ENCODE measurements at places on chromosomes 11 and 22.
A peak's percentile ranks its signal among the peaks of the same experiment; 100 is the strongest.

DNA sequence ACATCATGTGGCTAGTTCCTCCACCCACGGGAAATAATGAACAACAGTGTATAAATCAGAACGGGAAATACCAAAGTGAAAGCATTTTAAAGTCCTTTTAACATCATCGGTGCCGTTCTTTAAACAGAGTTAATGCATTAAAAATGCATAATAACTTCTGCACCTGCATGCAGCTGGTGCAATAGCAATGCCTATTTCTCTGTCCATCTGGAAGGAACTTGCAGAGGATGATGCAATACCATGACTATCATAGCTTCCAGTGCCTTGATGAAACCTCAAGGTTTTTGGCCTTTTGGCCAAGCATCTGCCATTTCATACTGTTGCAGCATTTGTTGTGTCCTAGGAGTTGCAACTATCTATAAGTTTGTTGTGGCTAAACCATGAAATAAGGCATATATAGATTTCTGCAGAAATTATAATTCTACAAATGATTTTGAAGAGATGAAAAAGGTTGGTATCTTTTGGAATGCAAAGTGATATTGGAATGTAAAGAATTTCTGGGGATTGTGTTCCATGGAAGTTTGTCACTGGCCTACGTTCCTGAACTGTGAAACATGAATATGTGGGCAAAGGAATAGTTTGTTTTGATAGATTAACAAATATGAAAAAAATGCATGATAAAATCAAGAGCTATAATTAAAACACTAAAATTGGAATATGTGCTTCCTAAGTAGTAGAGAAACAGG is 9.8 kb upstream of the EIF3F start:
- no peaks in the 10 kb centered on the region for H3K4me1 ChIP-seq
- no peak for DNase-seq
- H3K27me3 ChIP-seq, result no peaks in the 10 kb centered on the region
- no peak overlapping the region for H3K27ac ChIP-seq
- H3K4me3 ChIP-seq, result no peak overlapping the region
- H3K36me3 ChIP-seq, result no peaks in the 10 kb centered on the region

DNA sequence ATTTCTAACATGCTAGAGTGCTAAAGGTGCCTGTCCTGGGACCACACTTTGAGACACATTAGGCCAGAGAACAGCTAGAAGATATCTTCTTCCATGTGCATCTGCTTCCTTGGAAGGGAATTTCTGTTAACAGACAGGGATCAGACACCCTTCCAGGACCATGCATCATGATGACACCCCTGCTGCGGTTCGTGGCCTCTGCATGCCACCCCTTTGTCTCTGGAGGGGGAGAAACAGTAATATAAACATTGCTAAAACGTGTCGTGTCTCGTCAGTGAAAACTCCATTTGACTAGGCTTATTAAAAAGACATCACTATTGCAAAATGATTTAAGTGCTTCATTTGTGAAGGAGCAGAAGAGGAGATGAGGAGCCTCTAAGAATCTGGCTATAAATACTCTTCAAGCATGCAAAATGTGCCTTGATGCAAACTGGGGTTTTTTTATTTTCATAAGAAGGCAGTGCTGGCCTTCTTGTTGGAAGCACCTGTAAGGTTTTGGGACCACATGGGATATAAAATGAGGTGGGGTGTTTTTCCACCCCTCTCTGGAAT is 141.6 kb downstream of the MYO18B start:
- H3K36me3 ChIP-seq, result no peaks in the 10 kb centered on the region
- H3K27me3 ChIP-seq, result no peaks in the 10 kb centered on the region
- no peak for DNase-seq

GRCh38 chr11:34654483-34655334 is 33.8 kb downstream of the EHF start:
- no peak overlapping the region for H3K27ac ChIP-seq
- H3K36me3 ChIP-seq, result no peaks in the 10 kb centered on the region
- H3K4me3 ChIP-seq, result no peak overlapping the region
- H3K27me3 ChIP-seq, result no peaks in the 10 kb centered on the region

DNA sequence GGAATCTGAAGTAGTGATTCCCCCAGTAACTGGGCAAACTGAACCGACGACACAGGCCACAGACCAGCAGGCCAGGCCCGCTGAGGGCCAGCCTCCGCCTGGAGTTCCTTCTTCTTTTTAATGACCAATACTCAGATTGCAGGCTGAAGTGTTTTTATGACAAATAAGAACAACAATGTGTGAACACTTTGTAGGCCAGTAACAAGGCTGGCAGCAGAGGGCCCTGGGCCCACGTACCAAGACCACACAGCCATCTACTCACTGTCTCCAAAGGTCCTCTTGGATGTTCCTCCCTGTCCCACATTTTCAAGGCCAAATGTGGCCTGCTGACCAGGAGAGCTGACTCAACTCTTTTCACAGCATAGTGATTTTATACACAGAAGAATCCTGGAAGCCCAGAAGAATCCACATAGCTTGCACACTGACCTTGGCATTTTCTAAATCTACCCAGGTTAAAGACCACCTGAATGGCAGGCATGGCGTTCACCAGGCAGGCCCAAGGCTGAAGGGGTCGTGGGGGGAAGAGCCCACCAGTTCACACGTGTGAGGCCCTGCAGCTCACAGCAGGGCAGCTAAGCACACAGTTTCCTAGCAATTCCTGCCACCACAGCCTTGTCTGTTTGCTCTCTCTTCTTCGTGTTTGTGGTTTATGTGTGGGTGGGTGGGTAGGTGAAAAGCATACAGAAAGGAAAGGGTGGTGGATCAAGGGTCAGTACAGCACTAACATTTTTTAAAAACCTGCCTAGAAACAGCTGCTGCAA is 13.3 kb downstream of the SMCO4 start:
- H3K36me3 ChIP-seq, result no peaks in the 10 kb centered on the region
- no peak overlapping the region for H3K4me3 ChIP-seq
- peaks cover 24% of the 10 kb centered on the region for H3K4me1 ChIP-seq
- H3K27me3 ChIP-seq, result no peaks in the 10 kb centered on the region
- peak overlapping the region; percentile 85 for H3K27ac ChIP-seq

DNA sequence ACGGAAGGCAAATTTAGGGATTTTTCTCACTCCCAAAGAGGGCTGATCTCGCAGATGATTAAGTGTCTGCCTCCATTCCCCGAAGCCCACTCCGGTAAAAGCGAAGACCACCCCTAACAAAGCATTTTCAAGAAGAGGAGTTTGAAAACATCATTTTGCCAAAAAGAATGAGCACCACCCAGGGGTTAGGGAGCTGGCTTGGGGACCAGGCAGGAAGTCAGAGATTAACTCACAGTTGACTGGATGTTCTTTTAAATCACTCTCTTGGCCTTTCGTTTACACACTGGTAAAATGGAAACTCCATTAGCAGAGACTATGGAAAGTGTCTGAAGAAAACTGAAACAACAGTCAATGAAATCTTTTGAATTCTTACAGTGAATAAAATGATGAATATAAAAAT is 7.9 kb upstream of the TRIM44 start:
- no peaks in the 10 kb centered on the region for H3K27me3 ChIP-seq
- no peak overlapping the region for H3K27ac ChIP-seq
- H3K4me1 ChIP-seq, result no peaks in the 10 kb centered on the region
- H3K4me3 ChIP-seq, result no peak overlapping the region

GRCh38 chr11:19284881-19285280 is 44.1 kb upstream of the E2F8 start:
- H3K4me1 ChIP-seq, result no peaks in the 10 kb centered on the region
- H3K27ac ChIP-seq, result no peak overlapping the region
- H3K27me3 ChIP-seq, result no peaks in the 10 kb centered on the region
- H3K36me3 ChIP-seq, result no peaks in the 10 kb centered on the region

GRCh38 chr11:118531597-118532084 is 649 bp downstream of the TMEM25 start:
- no peaks in the 10 kb centered on the region for H3K27me3 ChIP-seq
- DNase-seq, result no peak
- peak overlapping the region; percentile 92 for H3K4me3 ChIP-seq
- peak overlapping the region; percentile 71 for H3K27ac ChIP-seq

GRCh38 chr11:96189351-96189750 is 153.6 kb downstream of the MAML2 start:
- H3K27me3 ChIP-seq, result no peaks in the 10 kb centered on the region
- H3K27ac ChIP-seq, result no peak overlapping the region
- H3K4me1 ChIP-seq, result peaks cover 11% of the 10 kb centered on the region

GRCh38 chr11:13118194-13118593 is 109.1 kb downstream of the RASSF10 start:
- no peaks in the 10 kb centered on the region for H3K27me3 ChIP-seq
- no peaks in the 10 kb centered on the region for H3K36me3 ChIP-seq
- H3K4me3 ChIP-seq, result no peak overlapping the region
- H3K4me1 ChIP-seq, result no peaks in the 10 kb centered on the region
- H3K27ac ChIP-seq, result no peak overlapping the region

- peaks cover 11% of the 10 kb centered on the region for H3K36me3 ChIP-seq
- H3K27ac ChIP-seq, result no peak overlapping the region
- no peak overlapping the region for H3K4me3 ChIP-seq
- no peak for DNase-seq
- no peaks in the 10 kb centered on the region for H3K4me1 ChIP-seq
Measured at GRCh38 chr22:47001288-47001687, 238.8 kb downstream of the TBC1D22A start.

- DNase-seq, result no peak
- no peaks in the 10 kb centered on the region for H3K4me1 ChIP-seq
- H3K36me3 ChIP-seq, result no peaks in the 10 kb centered on the region
- H3K27me3 ChIP-seq, result no peaks in the 10 kb centered on the region
- no peak overlapping the region for H3K4me3 ChIP-seq
Measured at GRCh38 chr11:115965767-115966504, 461.7 kb upstream of the CADM1 start.

DNA sequence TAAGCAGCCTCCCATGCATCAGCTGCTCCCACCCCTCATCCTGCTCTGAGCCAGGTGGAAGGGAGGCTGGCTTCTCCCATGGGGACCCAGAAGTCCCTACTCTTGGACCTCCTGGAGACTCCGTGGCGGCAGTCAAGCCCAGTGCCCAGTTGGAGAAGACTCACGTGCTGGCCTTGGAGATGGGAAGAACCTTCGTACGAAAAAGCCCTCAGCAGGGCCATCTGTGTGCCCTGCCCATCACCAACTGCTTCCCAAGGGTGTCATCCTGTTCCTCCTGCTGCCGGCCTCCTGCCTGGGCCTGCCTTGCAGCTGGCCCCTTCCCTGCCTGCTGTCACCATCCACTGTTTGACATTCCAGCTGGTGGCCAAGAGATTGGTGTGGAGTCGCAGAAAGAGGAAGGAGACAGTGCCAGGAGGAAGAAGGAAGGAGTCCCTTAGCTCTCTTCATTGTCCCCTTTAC is 28.0 kb downstream of the ARHGAP1 start:
- no peak overlapping the region for H3K4me3 ChIP-seq
- no peak for DNase-seq

GRCh38 chr11:71442880-71443279 is 5.3 kb downstream of the DHCR7 start:
- no peaks in the 10 kb centered on the region for H3K27me3 ChIP-seq
- peaks cover 51% of the 10 kb centered on the region for H3K36me3 ChIP-seq
- H3K4me1 ChIP-seq, result peaks cover 5% of the 10 kb centered on the region

- no peak overlapping the region for H3K4me3 ChIP-seq
- no peaks in the 10 kb centered on the region for H3K4me1 ChIP-seq
- no peaks in the 10 kb centered on the region for H3K27me3 ChIP-seq
- H3K36me3 ChIP-seq, result no peaks in the 10 kb centered on the region
- H3K27ac ChIP-seq, result no peak overlapping the region
Measured at GRCh38 chr11:102669664-102670063, 35.9 kb downstream of the MMP27 start.

GRCh38 chr11:45303316-45303715 is 17.2 kb upstream of the SYT13 start:
- no peaks in the 10 kb centered on the region for H3K27me3 ChIP-seq
- no peak for DNase-seq
- H3K4me3 ChIP-seq, result no peak overlapping the region
- H3K36me3 ChIP-seq, result no peaks in the 10 kb centered on the region

GRCh38 chr11:7900686-7901085 is 30.4 kb downstream of the OR10A6 start:
- no peaks in the 10 kb centered on the region for H3K27me3 ChIP-seq
- no peak for DNase-seq
- H3K36me3 ChIP-seq, result no peaks in the 10 kb centered on the region
- H3K27ac ChIP-seq, result no peak overlapping the region

DNA sequence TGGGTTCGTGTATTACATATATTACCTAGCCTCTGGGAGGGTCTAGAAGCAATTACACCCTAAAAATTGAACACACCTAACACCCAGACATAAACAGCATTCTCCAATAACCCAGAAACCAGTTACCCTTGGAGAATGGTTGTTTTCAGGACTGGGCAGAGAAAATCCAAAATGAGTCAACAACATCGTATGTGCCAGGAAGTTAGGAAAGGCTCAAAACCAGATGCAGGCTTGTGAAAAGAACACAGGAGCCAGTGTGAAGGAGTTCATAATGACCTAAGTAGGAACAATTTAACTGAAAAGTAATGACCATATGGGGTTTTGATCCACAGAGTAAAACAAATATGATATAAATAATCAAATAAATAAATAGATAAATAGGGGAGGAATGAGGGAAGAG is 5.1 kb upstream of the CLPB start:
- no peak for DNase-seq
- no peak overlapping the region for H3K27ac ChIP-seq
- no peak overlapping the region for H3K4me3 ChIP-seq
- no peaks in the 10 kb centered on the region for H3K36me3 ChIP-seq
- no peaks in the 10 kb centered on the region for H3K27me3 ChIP-seq
- H3K4me1 ChIP-seq, result no peaks in the 10 kb centered on the region

DNA sequence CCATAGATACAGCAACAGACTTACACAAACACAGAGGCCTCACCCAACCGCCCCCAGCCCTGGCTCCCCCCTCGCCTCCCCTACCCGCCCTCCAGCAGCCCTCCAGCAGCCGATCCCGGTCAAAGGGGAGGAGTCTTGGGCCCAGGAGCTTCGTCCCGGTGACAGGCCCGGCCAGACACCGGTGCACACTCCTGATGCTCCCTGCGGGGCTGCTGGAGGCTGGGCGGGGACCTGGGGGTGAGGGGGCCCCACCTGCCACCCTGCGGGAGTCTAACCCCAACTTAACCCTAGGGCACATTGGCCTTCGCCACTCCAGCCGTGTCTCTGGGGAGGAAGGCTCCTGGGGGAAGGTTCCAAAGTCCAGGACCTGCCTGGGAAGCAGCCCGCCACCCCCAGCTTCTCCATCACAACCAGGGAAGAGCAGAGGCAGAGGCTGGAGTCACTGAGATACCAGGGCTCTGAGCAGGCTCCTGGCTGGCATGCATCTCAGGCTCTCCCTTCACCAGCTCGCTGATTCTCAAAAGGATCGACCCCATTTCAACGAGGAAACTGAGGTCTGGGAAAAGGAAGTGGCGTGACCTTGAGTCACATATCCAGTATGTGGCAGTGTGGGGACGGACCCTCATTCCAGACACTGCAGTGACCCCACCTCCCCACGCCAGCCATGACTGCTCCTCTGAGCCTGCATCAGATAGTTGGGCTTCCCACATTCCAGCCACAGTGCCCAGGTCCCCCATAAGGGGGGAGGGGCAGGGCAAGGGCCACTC is 14.4 kb downstream of the BCL9L start:
- peak overlapping the region; percentile 67 for H3K4me3 ChIP-seq
- H3K27me3 ChIP-seq, result no peaks in the 10 kb centered on the region
- peaks cover 10% of the 10 kb centered on the region for H3K36me3 ChIP-seq
- peaks cover 51% of the 10 kb centered on the region for H3K4me1 ChIP-seq

GRCh38 chr22:30078320-30079311 is 1.6 kb upstream of the HORMAD2 start:
- no peak overlapping the region for H3K27ac ChIP-seq
- H3K4me1 ChIP-seq, result no peaks in the 10 kb centered on the region
- H3K27me3 ChIP-seq, result no peaks in the 10 kb centered on the region
- DNase-seq, result no peak

- H3K4me1 ChIP-seq, result no peaks in the 10 kb centered on the region
- no peaks in the 10 kb centered on the region for H3K27me3 ChIP-seq
- DNase-seq, result no peak
Measured at GRCh38 chr11:17277024-17277584, 565 bp downstream of the NUCB2 start.

Measured in ascending aorta (tissue), 2 donors.